ENCODE measurements at places on chromosomes 11 and 22. TPM values are rescaled to one million over a fixed set of nuclear protein-coding genes. Genes with fewer than 3 reads are reported as not detected.

IMMP1L gene
- 11.6 TPM for total RNA-seq

DNA sequence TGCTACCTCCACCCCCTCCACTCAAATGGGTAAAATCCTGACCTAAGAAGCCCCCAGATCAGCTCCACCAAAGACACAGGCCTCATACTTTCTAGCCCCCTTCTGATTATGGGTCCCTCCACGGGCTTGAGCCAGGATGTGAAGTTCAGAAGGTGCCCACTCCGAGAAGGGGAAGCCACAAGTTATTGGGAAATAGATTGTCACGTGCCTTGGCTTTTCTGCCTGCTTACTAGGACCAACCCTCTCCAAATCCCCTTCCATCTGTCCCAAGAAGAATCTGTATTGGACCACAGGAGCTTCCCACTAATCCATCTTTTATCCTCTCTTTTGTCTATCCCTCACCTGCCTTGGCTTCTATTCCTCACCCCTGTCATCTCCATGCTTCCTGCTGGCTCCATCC is 3.0 kb upstream of the NRGN start:
- DNase-seq: no peak

GRCh38 chr11:67656278-67656922 is 5.9 kb upstream of the ACY3 start:
- no peak for DNase-seq

COA4 gene
- total RNA-seq: 88.3 TPM

- DNase-seq: no peak
Observed at GRCh38 chr22:36284171-36284571, 31.2 kb downstream of the APOL1 start.

- peak; percentile 32 for DNase-seq
Observed at GRCh38 chr11:1690167-1691025, 6.6 kb upstream of the KRTAP5-6 start.

GRCh38 chr22:50677493-50678217 is 5.0 kb downstream of the SHANK3 start:
- peak; percentile 38 for DNase-seq

ANO3 gene
- total RNA-seq: not detected

DNA sequence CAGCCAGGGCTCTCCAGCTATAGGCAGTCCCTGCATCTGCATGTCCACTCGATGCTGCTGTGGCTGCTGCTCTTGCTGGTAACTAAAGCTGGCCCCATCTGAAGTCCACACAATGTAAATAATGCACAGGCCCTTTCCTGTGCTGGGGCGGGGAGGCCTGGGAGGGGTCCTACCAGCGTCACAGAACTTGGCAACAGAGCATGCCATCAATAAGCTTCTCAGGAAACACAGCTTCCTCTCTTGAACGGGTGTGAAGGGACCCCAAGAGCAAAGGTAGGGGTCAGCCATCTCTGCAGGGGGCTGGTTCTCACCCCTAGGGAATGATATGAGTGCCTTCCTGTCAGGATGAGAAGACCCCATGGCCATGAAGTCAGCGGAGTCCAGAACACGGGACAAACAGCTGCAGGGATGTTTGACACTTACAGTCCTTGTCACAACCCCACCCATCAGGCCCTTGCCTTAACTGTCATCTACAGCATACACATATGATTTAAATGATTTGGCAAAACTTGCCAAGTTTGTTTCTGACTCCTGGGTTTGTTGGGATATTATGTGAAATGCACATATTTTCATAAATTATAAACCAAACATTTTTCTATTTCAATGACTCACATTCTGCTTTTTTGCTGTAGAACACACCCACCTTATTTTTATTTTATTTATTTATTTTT is 39.1 kb upstream of the LYVE1 start:
- DNase-seq: no peak

- DNase-seq: no peak
Observed at GRCh38 chr11:25597696-25598095, 734.2 kb upstream of the ANO3 start.

PLAAT5 gene
- total RNA-seq: not detected

DNA sequence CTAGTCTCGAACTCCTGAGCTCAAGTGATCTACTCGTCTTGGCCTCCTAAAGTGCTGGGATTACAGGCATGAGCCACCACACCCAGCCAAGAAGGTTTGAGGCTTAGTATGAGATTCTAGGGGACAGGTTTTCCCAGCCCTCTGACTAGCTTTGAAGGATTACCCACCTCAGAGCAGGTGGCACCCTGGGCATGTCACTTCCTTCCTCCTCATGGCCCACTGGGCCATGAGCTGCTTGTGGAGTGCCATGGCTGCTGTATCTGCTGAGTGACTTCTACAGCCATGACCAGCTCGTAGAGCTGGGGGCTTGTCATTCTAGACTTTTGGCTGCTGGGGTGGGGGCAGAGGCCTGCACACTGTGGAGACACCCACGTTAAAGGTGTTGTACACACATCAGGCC is 25.1 kb downstream of the TOM1 start:
- DNase-seq: no peak

- peak; percentile 81 for DNase-seq
Observed at GRCh38 chr11:446891-447290, 3.2 kb upstream of the PTDSS2 start.

OR56A1 gene
- total RNA-seq: not detected

NELL1 gene
- not detected for total RNA-seq

DNA sequence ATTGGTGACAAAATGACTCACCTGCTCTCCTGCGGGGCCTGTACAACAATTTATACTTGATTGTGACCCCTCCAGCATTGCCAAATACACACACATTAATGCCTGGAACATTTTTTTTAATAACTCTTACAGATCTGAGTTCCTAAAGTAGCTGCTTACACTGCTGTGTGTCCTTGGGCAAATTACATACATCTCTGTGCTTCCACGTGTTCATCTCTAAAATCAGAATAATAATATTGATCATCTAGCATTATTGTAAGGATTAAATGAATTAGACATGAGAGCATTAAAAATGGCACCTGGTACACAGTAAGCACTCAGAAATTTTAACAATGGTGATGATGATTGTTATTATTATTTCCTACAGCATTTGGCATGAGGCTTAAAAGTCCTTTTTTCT is 21.5 kb upstream of the WT1 start:
- DNase-seq: no peak

GUCY1A2 gene
- 0.53 TPM for total RNA-seq

CADM1 gene
- total RNA-seq: 0.38 TPM

GRCh38 chr11:118318581-118319336 is 14.2 kb downstream of the CD3E start:
- no peak for DNase-seq

CATSPERZ gene
- total RNA-seq: not detected

FGF19 gene
- total RNA-seq: not detected

DNA sequence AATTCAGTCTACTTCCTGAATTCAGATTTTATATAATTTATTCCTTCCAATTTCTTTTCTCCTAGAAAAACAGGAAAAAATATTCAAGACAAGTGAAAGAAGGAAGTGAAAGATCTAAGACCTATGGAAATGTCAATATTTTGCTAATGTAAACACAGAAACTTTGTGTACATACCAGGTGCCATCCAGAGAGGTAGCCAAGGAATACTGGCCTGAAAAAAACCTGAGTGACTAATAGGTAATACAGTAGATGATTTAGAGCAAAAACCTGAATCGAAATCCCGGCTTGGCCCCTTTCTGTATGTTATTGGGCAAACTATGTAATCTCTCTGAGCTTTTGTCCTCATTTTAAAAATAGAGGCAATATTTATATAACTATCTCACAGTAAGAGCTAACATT is 59.2 kb upstream of the FSHB start:
- no peak for DNase-seq

SUSD2 gene
- total RNA-seq: 332 TPM

P2RY6 gene
- 1.5 TPM for total RNA-seq

DNA sequence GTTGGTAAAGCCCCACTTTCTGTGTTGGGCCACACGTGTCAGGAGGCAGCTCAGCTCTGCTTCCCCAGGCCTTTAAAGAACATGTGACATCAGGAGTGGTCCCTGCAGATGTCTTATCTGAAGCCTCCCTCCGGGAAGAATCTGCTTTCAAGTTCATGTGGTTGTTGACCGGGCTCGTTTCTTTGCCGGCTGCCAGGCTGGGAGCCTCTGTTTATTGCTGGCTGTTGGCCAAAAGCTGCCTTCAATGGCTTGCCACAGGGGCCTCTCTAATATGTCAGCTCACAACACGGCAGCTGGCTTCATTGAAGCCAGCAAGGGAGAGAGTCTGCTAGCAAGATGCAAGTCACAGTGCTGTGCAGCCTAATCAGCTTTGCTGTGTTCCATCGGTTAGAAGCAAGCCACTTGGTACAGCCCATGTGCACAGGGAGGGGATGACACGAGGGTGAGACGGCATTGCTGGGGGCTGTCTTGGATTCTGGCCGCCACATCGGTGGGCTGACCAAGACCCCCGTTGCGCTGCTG is 14.6 kb downstream of the MRGPRF start:
- DNase-seq: peak; percentile 45

POTEH gene
- total RNA-seq: not detected

GRCh38 chr11:126197277-126197939 is 14.0 kb downstream of the RPUSD4 start:
- no peak for DNase-seq
